ENCODE measurements at places on chromosomes 2 and 18. TPM values are rescaled to one million over a fixed set of nuclear protein-coding genes. Genes with fewer than 3 reads are reported as not detected.
A peak's percentile ranks its signal among the peaks of the same experiment; 100 is the strongest.

Gene TMEM178A
- not detected for total RNA-seq

Gene NDUFB3
- total RNA-seq: 240 TPM

Gene RRM2
- 33.2 TPM for total RNA-seq

Gene CPO
- not detected for total RNA-seq

Gene MGAT4A
- 0.89 TPM for total RNA-seq

DNA sequence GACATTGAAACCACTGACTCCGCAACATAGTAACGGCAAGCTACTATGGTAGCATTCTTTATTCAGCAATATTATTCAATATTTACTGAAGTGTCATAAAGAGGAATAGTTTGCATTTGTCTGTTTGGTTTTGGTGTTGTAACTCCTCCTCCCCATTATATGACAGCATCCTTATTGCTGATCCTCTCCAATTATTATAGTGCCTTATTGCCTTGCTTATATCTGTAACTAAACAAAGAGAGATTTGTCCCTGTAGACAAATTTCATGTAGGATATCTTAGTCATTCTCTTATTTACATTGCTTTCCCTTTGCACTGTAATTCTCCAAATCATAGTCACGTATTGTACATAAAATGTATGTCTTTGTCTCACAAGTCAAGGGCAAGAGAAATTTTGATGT, 1041.2 kb upstream of the ZEB2 start:
- DNase-seq: no peak

GRCh38 chr2:154914561-154914960, 216.1 kb downstream of the KCNJ3 start:
- no peak for DNase-seq

DNA sequence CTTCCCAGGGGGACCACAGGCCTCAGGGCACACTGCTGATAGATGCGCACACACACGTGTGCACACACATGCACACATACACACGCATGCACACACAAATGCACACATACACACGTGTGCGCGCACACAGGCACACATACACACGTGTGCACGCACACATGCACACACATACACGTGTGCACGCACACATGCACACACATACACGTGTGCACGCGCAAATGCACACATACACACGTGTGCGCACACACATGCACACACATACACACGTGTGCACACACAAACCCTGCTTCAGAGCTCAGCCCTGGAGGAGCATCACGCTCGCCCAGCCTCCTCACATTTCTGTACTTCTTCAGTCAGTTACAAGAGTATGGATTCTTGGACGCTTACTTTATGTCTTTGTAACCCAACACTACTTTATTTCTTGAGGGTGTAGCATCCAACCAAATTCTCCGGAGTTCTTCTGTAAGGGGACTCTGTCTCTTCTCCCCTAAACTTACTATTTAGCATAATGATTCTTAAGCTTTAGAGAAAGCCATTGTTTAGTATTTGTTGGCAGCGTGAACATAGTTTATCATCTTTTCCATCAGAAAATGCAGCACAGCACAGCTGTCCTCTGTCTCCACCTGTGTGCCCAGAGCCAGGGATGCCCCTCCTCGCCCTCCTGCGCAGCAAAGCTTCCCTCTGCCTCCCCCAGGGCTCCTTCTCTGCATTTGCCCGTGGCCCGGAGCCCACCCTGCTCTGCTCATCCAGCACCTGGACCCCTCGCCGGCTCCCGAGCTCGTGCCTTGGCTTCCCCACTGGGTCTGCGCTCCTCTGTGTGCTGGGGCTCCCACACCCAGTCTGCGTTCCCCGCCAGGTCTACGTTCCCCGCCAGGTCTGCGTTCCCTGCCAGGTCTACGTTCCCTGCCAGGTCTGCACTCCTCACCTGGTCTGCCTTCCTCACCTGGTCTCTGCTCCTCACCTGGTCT, 74.4 kb upstream of the CTDP1 start:
- no peak for DNase-seq

DNA sequence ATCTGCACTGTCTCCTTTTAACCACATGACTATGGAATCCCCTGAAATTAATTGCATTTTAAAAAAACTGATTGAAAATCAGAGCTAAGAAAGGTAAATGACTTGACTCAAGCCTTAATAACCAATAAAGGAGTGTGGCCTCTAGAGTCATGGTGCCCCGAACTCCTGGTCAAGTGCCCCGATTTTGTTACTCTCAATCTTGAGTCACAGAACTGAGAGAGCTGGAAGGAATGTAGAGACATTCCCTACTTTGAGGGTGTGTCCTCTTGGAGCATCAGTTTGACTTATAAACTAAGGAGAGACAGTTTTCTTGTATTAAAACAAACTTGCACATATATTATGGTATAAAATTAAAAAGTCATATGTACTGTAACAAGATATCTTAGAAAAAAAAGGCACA, 2.4 kb downstream of the WDR43 start:
- DNase-seq: peak; percentile 43

GRCh38 chr2:73930386-73930785, 3.7 kb downstream of the DGUOK start:
- no peak for DNase-seq

DNA sequence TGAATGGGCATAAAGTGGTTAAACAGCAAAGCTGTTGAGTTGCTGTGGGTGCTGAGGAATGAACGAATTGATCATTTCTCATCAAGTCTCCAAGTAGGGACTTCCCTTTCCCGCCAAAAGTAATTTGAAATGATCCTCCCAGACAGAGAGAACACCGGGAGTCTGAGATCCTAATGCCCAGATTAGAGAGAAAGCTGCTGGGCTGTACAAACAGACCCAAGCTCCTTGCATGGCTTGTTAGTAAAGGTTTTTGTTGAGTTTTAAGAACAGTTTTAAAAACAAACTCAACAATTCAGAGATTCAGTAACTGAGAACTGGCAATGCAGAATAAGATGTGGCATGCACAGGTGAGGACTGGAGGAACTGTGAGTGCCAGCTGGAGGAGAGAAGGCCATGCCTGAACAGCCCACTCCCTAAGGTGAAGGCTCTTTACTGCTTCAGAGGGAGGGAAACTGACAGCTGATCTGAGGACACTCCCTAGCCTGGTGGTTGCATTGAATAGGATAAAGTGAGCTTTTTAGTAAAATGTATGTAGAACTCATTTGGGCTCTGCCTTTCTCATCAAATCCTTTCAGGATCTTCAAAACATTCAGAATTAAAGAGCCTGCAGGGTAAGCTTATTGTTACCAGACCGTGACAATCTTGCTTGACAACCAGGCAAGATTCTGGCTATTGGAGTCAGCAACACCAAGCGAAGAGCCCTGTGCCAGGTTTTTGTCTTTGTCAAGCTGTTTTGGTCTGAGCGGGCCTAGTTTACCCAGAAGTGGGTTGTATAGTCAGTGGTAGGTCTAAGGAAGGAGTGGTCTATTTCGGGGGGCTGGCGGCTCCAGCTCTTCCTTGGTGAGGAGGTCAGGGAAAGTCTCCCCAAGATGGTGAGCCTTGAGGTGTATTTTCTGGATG, 63.2 kb upstream of the IGFBP5 start:
- DNase-seq: no peak

DNA sequence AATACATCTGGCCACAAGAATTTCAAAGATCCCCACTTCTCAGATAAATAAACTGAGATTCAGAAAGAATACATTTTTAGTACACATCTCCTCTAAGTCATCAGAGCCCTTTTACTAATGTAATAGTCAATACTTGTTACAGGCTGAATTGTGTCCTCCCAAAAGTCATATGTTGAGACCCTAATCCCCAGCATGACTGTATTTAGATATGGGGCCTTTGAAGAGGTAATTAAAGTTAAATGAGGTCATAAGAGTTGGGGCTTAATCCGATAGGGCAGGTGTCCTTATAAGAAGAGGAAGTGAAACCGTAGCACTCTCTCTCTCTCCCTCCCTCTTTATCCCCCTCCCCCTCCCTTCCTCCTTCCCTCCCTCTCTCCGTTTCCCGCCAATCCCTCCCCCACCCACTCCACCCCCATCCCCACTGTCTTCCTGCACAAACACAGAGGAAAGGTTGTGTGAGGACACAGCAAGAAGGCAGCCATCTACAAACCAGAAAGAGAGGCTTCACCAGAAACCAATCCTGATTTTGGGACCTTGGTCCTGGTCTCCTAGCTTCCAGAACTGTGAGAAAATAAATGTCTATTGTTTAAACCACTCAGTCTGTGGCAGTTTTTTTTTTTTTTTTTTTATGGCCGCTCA, 66.6 kb upstream of the ZNF397 start:
- DNase-seq: no peak

DNA sequence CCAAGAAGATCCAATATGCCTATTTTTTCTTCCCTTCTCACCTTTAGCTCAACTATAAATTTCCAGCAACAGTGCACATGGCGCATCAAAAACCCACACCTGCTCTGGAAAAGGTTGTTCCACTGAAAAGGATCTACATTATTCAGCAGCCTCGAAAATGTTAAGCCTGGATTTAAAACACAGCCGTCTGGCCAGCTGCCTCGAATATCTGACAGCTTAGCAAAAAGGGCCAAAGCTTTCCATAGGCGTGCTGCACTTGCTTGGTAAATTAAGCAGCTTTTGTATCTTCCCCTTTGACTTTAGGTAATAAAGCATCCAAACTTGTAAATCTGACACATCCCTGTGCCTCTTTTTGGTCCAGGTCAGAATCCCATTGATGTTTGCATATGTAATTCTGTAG, 20.5 kb downstream of the DAPL1 start:
- no peak for DNase-seq

DNA sequence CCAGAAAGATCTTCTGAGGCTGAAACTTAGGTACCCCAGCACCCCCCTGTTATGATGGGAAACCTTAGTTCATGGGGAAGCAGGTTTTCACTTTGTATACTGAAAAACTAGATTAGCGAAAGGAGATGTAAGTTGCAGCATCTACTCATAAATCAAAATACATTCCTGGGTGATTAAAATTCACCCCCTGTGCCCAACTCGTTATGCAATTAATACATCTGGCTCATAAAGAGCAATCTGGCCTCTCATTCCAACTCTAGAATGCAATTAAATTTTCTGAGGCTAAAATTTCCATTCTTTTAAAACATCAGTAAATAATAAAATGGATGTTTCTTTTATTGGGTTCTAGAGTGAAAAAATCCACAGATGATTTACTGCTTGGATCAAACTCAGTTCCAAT, 110.9 kb upstream of the BZW1 start:
- no peak for DNase-seq

DNA sequence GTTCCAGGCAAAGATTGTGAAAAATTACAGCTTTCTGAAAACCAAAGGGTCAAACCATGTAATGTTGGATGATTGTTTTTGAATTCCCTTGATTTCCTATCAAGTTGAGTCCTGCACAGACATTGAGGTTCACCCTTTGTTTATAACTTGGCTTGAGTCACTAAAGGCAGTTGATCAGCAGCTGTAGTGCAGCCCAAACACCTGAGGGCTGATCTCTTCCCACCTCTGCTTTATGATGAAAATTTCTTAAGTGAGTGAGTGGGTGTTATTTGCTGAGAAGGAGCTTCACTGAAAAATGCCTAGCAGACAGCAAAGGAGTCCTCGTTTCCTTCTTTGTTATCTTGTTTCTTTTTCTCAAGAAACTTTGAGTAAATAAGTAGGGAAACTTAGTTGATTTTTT, 31.9 kb upstream of the BMPR2 start:
- DNase-seq: no peak

DNA sequence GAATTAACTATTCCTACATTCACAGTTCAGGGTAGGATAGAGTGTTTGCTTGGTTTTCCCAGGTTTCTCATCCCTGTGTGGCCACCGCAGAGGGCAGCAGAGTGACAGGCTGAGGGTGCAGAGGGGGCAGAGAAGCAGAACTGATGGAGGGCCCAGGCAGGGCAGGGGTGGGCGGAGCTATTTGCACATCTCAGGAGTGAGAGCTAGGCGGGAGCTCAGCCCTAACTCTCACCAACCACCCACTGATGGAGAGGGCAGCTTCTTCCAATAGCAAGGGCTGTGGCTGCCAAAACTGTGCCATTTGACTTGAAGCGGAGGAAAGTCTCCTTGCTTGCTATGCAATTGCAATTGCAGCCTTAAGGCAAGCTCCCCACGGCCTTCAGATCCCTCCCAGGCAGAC, 12.0 kb upstream of the DARS1 start:
- DNase-seq: no peak

GRCh38 chr2:103605071-103605780, 843.4 kb downstream of the TMEM182 start:
- DNase-seq: no peak

DNA sequence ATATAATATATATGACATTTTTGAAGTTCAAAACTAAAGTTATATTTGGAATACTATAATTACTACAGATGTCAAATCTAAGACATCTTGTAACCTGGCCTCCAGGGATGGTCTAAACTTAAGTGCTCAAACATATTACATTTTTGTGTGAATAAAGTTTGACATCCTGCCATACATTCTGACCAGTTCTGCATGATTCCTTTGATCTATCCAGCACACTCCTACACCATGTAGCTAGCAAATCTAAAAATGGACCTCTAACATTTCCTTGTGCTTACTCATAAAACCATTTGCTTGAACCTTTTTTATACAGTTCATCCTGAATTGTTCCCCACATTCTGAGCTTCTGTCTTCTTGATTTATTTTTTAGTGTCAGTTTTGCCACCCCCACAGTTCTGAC, 294.3 kb upstream of the ZNF804A start:
- no peak for DNase-seq

DNA sequence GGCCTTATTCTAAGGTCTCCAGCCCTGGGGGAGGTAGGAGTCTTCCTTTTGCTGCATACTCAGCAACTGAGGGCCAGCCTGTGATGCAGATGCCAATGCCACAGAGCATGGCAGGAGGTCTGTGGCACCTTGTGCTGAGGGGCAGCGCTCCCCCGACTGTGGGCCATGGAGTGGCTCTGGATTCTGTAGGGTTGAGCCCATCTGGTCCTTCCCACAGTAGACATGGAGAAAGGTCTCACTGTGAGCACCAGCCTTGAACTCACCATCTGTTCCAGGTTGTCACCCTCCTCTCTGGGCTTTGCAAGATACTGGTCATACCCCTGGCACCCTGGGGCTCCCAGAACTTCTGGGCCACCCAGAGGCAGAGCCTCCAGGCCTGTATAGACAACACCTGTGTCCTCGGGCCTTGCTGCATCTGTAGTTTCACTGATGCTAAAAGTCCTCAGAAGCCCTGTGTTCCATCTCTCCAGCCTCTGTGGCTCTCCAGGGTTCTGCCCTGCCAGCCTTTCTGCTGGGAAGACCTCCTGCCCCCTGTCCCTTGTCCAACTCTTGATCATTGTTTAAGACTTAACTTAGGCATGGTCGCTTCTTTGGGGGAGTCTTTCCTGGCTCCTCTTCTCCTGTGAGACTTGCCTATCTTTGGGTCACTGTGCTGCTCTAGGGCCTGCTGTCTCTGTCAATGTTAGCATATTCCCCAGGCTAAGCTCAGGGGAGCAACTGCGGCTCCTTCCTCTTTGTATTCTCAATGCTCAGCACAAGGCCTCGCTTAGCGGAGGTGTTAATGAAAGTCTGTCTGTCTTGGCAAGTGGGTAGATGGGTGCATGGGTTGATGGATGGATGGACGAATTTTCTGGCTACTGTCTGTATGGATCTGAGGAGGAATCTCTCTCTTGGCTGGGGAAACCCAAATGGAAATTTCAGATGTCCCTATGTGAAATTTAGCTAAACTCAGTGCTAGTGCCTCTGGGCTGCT, 160.9 kb downstream of the DYSF start:
- DNase-seq: no peak

- DNase-seq: no peak
Measured at GRCh38 chr2:191961556-191961955, 114.7 kb upstream of the CAVIN2 start.

Measured in MG63 (cell line).